NCI-H187 treated with DMSO at 0.1 percent for 48 hours (cell line): ENCODE measurements at places on chromosomes 13 and 19.
A peak's percentile ranks its signal among the peaks of the same experiment; 100 is the strongest.

DNA sequence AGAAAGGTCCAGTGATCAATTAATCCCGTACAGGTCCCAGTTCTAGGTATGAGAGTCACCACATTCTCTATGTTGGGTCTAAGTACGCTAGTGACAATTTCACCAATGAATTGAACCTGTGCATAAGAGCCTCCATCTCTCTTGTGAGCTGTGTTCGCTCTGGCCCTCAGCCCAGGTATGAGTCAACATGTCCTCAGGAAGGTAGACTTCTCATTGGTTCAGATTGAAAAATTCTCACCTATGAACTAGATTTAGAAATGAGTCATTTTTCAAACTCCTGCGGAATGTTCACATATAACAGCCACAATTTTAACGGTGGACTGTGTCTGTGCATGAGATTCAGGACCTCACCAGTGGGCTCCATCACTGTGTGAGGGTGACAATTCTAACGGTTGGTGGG is 12.7 kb upstream of the ZNF43 start:
- no peak for DNase-seq

- DNase-seq: no peak
These were observed 2.3 kb downstream of the CEBPG start for GRCh38 chr19:33375837-33376159.

- no peak for DNase-seq
These were observed 407.8 kb downstream of the KLF5 start for GRCh38 chr13:73466561-73466960.

GRCh38 chr19:2170987-2171348 is 7.2 kb downstream of the DOT1L start:
- DNase-seq: no peak

- no peak for DNase-seq
These were observed 68.8 kb downstream of the ZNF536 start for GRCh38 chr19:30441011-30441410.

DNA sequence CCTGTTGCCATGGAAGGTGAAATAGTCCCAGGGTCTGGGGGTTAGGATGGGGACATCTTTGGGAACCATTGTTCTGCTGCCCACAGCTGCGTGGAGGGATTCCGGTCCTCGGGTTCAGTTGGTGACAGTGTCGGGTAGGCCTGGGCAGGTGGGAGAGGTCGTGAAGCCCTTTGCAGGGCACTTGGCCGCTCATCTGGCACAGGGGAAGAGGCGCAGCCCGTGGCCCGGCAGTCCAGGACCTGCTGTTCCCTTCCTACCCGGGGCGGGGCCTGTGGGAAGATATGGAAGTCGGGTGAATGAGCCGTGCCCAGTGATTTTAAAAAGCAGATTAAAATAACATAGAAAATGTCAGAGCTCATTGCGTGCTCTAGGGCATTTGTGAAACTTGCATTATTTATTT is 44.8 kb downstream of the KDM4B start:
- no peak for DNase-seq

DNA sequence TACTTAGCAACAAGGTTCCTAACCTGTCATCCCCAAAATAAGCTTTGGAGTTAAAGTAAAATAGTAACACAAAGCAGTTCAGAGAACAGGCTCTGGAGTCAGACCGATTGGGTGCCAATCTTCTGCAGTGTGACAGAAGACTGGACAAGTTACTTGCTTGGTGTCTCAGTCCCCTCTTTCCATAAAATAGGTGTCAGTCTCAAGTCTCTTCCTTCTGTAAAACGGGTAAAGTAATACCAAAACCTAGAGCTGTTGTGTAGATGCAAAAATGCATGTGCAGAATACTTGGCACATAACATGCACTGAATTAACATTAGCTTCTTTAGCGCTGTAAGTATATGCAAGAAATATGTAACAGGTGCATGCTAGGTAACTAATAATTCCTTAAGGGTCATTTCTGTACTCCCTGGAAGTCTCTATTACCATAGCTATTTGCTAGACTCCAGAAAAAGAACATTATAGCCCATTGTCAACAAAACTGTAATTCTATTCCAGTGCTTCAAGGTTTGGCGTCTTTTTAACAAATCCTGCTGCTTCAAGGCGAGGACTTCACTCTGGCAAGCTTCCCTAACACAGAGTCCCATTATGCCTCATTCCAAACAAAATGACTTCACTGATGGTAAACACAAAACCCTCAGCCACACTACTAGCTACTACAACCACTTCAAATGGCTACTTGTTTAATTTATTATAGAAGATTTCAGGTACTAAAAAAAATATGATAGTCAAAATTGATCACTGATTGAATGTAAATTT is 32.8 kb downstream of the ELF1 start:
- DNase-seq: no peak

DNA sequence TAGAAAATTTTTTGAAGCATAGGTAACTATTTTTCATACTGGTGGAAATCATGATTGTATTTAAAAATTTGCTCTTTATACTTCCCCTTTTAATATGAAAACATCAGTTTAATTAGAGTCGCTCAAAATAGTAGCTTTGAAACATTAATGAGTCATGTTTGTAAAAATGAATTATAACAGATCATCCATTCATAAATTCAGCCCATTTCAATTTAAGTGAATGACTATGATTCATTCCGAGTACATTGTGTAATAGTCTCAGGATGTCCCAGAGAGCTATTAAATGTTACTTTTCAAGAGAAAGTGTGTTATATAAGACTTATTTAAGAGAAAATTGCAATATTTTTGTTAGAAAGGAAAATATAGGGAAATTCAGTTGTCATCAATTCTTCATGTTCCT is 111.0 kb downstream of the FNDC3A start:
- DNase-seq: no peak

DNA sequence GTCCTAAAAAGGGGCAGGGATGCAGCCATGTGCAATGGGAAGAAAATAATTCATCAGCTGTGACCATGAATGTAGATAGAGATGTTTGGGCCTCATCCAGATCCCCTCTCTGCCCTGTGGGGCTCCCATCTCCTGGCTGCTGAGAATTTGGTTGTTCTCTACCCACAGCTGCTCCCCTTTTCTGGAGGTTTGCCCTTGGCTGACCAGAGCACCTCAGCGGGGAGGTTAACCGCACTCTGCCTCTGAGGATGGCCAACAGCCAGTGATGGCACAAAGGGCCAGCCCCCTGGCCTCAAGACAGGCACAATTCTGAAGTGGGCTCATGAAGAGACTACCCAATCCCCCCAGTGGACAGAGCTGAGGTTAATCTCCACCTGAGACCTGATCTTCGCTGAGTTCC is 61.5 kb upstream of the SERP2 start:
- DNase-seq: no peak

GRCh38 chr19:2167896-2168618 is 4.3 kb downstream of the DOT1L start:
- no peak for DNase-seq

DNA sequence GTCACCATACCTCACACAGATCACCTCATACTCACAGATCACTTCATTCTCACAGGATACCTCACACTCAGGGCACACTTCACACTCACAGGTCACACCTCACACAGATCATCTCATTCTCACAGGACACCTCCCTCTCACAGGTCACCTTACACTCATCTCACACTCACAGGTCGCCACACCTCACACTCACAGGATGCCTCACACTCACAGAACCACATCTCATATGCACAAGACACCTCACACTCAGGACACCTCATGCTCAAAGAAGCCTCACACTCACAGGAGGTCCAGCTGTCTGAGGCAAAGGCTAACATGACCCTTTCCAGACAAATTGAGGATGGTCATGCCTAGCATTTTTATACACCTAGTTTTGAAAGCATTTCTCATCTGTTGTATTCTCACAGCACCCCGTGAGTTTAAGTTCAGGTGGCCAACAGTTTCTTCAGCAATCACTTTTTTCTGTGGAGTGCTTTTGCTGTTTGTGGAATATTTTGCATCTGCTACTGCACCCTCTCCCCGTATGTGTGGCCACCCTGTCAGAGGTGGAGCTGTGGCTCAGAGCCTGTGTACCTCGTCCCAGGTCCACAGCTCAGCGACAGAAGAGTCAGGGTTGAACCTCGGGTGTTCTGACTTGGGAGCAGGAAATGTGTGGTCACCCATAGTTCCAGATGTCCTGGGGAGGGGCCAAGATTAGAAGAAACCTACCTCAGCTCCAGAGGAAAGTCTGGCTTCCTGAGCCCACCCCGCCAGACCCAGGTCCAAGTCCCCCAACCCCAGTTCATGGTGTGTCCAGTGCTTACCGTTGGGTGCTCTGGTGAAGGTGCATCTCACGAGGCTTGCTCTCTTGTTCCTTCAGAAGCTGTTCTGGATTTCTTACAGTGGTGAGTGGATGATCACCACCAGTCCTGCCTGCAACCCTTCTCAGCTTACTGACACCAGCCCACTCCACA is 7.6 kb downstream of the F7 start:
- DNase-seq: no peak

- no peak for DNase-seq
These were observed 789.1 kb downstream of the GPC5 start for GRCh38 chr13:92187378-92187989.

- DNase-seq: no peak
These were observed 37.4 kb downstream of the KLF5 start for GRCh38 chr13:73096173-73096572.

DNA sequence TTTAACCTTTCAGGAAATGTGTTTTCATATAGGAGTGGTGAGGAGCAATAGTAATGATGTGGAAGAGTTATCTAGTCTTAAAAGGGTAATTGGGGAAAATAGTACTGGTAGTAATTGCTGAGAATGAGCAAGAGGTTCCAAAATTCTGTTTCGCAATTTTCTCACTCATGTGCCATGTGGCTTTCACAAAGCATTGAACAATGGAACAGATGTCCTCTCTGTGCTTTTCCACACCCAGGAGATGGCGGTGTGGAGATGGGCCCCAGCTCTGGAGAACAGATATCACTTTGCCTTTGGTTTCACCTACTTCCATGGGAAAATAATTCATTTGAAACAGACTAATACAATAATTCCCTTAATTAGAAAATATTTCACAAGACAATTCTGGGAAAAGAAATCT is 170.0 kb upstream of the SLC10A2 start:
- no peak for DNase-seq

DNA sequence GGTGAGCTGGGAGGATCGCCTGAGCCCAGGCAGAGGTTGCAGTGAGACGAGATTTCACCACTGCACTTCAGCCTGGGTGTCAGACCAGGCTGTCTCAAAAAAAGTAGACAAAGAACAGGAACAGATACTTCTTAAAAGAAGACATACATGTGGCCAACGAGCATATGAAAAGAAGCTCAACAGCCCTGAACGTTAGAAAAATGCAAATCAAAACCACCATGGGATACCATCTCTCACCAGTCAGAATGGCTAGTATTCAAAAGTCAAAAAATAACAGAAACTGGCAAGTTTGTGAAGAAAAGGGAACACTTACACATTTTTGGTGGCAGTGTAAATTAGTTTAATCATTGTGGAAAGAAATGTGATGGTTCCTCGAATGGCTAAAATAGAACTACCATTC is 3.0 kb upstream of the LGALS14 start:
- DNase-seq: no peak

DNA sequence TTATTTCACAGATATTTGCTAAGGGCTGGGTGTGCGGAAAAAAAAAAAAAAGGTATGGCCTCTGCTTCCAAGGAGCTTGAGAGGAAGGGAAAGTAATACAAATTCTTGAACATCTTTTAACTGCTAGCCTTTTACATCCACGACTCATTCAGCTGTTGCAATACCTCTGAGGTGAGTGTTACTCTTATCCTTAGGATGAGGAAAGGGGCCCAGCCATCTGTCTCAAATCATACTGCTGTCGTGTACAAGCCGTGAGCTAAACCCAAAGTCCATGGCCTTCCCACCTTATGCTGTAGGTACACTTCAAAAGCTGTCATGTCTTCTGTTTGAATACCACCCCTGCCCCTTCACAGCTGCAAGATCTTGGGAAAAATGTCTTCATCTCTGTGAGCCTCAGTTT is 146.8 kb downstream of the KCNRG start:
- no peak for DNase-seq

DNA sequence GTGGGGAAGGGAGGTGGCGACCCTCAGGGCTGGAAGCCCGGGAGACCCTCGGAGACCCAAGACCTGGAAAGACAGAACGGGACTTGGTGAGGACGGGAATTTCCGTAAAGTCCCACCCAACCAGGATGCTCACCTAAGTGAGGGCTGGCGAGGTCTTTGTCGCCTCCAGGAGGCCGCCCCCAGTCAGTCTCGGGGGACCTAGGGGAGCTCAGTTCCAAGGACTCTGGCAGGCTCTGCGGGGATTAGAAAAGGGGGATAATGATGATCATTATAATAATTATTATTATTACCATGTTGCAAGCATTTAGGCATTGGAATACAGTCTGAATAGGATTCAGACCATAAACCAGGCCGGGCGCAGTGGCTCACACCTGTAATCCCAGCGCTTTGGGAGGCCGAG is 9.1 kb upstream of the HSD17B14 start:
- no peak for DNase-seq

DNA sequence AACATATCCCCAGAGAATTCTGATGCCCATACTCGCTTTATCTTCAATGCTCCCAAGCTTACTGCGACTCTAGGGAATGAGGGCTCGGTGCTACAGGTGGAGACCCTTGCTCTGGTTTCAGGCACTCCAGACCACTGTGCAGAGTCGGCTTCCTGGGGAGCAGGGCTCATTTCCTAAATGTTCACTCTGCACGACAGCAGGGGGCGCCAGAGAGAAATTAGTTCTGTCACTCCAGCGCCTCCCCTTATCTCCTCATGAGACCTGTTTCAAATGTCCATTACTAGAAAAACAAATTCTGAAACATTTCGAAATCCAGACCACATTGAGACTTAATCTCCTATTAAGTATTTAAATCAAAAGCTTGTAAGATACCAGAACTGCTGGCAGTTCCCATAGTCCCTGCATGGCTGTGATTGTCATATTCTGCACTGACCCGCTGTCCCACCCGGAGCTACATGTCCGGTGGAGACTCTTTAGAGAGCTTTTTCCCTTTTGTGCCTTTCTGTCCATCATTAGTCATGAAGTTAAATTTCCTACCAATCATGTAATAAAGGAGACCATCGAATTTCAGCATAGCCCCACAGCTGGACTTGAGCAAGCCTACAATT is 22.4 kb downstream of the EPSTI1 start:
- DNase-seq: peak; percentile 22

DNA sequence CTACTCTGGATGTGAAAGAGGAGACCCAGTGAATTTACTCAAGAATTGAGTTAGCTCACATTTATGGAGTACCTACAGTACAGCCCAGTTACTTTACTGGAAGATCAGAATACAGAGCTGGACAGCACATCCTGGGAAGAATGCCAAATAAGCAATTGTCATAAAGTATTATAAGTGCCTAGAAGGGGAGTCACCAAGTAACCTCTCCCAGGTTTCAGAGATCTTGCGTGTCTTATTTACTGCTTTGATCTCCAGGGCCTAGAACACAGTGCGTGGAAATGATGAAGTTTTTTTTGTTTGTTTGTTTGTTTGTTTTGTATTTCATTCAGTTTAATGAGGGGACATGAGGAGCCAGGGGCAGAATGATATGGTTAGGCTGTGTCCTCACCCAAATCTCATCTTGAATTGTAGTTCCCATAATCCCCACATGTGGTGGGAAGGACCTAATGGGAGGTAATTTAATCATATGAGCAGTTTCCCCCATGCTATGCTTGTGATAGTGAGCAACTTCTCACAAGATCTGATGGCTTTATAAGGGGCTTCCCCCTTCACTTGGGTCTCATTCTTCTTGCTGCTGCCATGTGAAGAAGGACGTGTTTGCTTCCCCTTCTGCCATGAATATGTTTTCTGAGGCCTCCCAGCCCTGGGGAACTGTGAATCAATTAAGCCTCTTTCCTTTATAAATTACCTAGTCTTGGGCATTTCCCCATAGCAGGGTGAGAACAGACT is 5.2 kb downstream of the GARRE1 start:
- DNase-seq: no peak
